ENCODE measurements at places on chromosomes 13 and 19.

DNA sequence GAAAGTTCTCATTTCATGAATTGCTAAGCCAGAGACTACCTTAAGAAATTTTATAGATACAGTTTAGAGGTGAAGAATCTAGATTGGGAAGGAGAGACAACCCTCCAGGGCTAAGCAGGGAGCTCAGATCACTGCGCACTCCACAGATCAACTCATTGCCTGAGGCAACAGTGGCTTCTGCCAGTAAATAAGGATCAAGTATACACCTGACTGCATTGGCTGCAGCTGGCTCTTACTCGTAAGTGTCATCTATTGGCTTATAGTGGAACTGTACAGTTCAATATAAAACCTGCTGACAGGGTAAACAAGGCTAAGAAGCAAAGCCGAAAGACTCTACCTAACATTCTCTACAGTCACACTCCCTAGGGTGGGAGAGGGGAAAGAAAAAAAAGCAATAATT lies 18.0 kb upstream of the C1QTNF9B start:
- H3K4me1 ChIP-seq, result no peaks in the 10 kb centered on the region
- H3K36me3 ChIP-seq, result no peaks in the 10 kb centered on the region
- no peak for DNase-seq
- H3K4me3 ChIP-seq, result no peak overlapping the region
- peaks cover 3% of the 10 kb centered on the region for H3K27me3 ChIP-seq

DNA sequence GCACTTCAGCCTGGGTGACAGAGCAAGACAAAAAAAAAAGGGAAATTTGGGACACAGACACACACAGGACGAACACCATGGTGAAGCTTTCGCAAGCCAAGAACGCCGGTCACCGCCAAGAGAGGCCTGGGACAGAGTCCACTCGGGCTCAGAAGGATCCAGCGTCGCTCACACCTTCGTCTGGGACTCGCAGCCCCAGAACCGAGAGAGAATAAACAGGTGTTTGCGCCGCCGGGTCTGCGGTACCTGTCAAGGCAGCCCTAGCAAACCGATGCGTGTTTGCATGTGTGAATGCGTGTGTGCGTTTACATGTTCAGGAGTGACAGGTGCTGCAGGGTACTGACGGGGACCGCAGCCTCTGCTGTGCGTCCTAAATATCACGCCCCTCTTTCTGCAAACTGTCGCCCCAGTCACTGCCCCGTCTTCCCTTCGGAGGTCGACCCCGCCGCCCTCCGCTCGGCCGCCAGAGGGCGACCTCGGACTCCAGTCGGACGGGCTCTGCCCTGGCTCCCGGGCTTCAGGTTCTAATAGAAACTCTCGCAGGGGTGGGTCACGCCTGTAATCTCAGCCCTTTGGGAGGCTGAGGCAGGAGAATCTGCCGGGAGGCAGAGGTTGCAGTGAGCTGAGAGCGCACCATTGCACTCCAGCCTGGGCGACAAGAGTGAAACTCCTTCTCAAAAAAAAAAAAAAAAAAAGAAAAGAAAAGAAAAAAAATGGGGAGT lies 11.8 kb upstream of the CSNK1G2 start:
- peaks cover 6% of the 10 kb centered on the region for H3K36me3 ChIP-seq
- H3K27ac ChIP-seq, result peak overlapping the region; percentile 53
- H3K4me3 ChIP-seq, result no peak overlapping the region
- peak; percentile 80 for DNase-seq
- peaks cover 16% of the 10 kb centered on the region for H3K4me1 ChIP-seq
- H3K27me3 ChIP-seq, result no peaks in the 10 kb centered on the region

DNA sequence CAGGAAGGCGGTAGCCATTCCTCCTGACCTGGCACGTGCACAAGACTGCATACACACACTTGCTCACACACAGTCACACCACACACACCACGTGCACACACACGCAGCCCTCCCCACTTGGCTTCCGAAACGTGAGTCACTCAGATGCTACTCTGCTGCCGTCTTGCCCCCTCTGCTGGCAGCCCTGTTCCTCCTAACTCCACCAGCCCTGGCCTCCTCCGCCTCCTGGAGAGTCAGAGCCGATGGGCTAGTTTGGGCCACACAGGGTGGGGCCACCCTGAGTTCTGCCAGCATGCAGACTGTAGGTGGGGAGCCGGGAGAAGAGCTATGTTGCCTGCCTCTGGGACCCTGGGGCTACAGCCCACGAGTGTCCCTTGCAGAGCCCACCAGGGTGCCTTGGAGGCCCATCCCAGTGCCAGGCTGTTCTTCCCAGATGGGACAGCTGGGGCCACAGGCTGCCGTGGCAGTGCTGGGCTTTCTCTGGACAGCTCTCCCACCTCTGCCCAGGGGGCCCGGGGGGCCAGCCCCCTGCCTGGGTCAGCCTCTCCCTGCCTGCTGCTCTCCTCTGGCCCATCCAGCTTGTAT lies 12.1 kb downstream of the PIN1 start:
- no peak overlapping the region for H3K4me3 ChIP-seq
- no peak overlapping the region for H3K27ac ChIP-seq
- no peaks in the 10 kb centered on the region for H3K36me3 ChIP-seq
- peak; percentile 31 for DNase-seq
- H3K27me3 ChIP-seq, result no peaks in the 10 kb centered on the region

- no peaks in the 10 kb centered on the region for H3K27me3 ChIP-seq
- no peak overlapping the region for H3K27ac ChIP-seq
These were observed 1832.8 kb upstream of the PRR20A start for GRCh38 chr13:55307909-55308308.

GRCh38 chr13:30576528-30576927 lies 41.2 kb upstream of the USPL1 start:
- peaks cover 10% of the 10 kb centered on the region for H3K4me1 ChIP-seq
- H3K27ac ChIP-seq, result no peak overlapping the region
- H3K36me3 ChIP-seq, result no peaks in the 10 kb centered on the region
- no peak overlapping the region for H3K4me3 ChIP-seq
